Kidney tubule cell (primary cell): ENCODE measurements at places on chromosomes 4 and X.

GRCh38 chrX:40912576-40912975 is 172.7 kb upstream of the USP9X start:
- no peak for DNase-seq

GRCh38 chrX:77925764-77926163 is 15.3 kb downstream of the ATP7A start:
- DNase-seq, result no peak

DNA sequence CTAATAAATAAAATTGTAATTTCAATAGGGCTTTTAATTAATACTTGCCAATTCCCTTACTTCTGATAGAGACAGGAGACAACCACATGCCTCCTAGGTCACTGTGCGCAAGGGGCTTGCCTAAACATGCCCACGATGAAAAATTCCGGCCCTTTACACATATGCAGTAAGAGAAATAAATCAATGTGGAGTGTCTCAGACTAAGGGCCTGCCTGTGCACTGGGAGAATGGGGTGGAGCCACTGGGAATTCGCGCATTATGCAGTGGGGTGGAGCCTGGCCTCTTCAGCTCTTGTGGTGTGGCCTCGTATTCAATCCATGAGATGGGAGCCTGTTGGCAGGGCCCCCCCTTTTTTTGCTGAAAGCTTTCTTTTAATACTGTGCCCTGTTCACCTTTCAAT is 484.5 kb downstream of the PDGFC start:
- no peak for DNase-seq

DNA sequence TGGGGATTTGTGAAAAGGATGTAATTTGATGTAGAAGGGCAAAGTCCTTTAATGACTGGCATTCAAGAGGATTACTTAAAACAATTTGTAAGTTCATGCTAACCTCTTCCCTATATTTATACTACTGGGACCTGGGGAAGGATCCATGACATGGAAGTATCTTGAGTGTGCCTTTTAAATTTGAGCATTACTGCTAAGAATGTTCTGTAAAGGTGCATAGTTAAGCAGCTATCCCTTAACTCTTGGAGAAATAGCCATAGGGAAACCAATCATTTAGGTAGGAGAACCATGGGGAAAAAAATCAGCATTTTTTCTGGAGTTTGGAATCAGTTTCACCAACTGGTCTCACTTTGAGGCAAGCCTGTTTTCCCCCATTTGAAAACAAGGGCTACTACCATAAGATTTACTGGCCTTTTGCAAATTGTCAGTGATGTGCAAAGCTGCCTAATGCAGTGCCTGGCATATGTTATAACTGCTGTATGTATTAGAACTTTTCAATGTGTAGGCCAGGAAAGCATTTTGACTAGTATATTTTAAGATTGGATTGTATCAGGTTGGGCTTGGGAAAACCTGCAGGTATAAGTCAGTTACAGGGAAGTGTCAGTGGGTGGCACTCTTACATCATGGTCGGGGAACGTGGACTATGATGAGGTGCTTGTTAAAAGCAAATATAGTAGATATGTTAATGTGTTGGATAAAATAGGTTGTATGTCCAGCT is 72.1 kb downstream of the PRSS12 start:
- DNase-seq, result peak; percentile 78

DNA sequence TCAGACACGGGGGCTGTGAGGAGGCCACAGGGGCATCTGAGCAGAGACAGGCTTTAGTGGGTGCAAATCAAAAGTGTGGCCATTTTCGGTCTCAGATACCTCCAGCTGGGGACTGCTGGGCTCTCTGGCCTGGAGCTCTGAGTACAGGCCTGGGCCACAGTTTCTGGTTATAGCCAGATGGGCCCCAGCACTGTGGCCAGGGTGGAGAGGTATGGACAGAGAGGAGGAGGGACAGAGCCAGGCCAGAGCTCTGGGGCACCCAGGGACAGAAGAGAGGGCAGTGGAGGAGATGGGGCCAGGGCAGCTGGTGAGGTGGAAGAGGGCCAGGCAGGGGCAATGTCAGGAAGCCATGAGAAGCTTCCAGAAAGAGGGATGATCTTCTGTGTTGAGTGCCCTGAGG is 20.1 kb downstream of the CCNQ start:
- no peak for DNase-seq

GRCh38 chr4:77591532-77591931 is 14.1 kb upstream of the CXCL13 start:
- no peak for DNase-seq

DNA sequence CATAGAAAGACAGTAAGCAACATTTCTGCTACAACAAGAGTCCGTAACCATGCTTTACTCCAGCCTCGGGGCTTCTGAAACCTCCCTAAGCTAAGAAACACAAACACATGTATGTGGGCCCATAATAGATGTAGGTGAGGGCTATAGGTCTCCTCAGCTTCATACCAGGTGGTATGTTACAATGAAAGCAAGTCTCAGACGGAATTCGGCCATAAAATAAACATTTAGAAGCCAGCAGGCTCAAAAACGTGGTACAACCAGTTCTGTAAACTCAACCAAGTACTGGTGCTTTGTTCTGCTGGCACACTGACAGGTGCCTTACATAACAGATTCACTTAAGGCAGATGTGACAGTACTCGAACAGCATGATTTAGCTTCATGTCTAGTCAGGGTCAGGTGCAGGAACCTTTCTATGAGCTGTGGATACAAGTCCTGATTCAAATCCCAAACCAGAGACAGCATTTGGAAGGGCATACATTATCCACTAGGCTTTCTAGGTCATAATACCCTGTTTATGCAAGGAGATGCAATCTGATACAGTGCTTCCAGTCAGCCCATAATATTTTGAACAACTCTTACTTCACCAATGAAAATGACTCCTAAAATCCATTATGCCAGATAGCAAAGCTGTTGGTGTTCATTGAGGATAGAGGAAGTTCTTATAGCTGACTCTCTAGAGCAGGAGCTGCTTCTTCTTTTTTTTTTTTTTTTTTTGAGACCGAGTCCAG is 113.8 kb upstream of the ENPP6 start:
- no peak for DNase-seq

DNA sequence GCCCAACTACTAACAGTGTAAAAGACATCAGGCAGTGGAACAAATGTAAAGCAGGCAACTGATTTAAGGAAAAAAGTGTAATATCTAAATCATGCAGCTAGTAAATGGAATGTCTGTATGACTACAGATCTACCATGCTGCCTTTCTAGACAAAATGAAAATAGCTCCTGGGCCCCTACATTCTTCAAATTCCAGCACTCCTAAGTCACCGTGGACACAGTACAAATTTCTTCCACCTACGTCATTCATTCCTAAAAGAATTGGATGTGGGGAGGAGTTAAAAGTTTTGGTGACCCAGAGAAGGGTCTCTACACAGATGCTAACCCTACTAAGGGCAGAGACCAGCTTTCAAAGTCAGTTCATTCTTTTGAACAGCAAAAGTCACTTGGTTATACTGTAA is 137.2 kb upstream of the ARHGEF9 start:
- DNase-seq, result peak; percentile 67

DNA sequence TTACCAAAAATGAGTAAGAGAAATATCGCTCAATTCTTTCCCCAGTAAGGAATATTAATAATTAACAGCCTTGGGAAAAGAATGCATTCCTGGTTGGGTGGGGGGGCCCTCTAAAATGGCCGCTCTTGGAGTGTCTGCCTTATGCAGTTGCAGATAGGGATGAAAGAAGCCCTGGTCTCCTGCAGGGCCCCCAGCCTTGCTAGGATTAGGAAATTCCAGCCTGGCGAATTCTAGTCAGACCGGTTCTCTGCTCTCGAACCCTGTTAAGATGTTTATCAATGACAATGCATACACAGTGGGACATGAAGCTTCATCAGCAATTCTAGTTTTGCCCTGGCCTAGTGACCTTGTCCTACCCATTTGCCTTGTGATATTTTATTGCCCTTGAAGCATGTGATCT is 1047.7 kb upstream of the GRID2 start:
- peak; percentile 47 for DNase-seq

GRCh38 chr4:165052627-165053026 is 1.0 kb upstream of the TRIM75 start:
- DNase-seq, result no peak

DNA sequence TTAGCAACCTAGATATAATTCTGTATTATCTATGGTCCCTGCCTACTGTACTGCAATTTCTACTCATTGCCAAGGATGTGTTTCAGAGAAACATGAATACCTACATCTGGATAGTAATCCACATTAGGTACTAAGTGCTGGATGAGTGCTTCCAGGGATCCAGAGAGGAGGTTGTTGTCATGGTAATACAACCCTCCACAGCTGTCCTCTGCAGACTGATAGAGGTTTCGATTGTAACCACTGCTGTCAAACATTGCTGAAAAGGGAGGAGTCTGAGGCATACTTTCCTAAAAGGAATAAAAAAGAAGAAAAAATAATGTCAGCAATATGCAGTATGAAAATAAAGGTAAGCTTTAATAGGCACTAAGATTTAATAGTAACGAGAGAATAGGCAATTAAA is 12.5 kb downstream of the RASGEF1B start:
- DNase-seq, result no peak

GRCh38 chr4:176195184-176195978 is at the start of gene SPATA4:
TSS of gene SPATA4 (minus strand) at chr4:176195585. CDS start at chr4:176195562, 23 bp downstream.
- peak; percentile 95 for DNase-seq

- no peak for DNase-seq
Measured at GRCh38 chr4:75834772-75835154, 67.5 kb downstream of the PPEF2 start.

DNA sequence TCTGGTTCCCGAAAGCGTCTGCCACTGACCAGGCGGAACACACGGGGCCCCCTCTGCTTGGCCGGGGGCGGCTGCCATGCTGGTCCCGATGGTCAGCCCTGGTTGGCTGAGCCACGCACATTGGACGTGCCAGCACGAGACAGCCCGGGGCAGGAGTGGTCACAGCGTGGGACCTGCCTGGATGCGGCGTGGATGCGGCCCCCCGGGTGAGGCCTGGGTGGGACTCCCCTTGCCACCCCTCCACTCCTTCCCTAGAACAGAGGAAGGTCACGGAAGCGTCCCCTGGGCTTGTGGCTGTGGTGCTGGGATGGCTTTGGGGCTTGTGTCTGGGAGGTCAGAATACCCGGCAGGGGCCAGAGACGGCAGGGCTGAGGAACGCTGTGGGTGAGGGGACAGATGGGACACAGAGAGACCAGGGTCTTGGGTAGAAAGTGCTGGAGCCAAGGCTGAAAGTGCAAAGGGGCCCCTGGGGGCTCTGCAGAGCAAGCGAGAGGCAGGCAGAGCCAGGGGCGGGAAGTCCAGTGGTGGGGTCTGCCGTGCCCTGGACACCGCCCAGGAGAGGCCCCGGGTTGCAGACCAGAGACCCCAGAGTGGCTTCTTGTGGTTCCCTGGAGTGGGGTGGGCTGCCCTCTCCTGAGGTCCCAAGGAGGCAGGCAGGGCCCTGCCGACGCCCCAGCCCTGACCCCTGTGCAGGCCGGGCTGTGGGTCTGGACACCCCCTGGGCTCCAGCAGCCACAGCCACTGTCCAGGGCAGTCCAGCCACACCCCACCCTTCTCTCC is 8.6 kb upstream of the CPLX1 start:
- no peak for DNase-seq

DNA sequence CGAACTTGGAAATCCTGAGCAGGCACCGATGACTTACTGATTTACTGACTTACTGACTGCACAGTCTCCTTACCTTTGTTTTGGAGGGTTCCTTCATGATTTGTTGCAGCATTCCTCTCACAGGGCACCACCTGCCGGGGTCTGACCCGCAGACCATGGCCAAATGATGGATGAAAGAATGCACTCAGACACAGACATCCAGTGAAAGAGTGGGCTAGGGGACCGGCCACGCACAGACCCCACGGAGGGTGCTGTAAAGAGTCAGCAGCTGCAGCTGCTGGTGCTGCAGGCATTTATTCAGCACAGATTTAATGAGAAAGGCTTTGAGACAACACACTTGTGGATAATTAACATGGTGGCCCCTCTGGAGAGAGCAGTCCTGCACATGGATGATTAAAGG is 3.4 kb downstream of the MAGEB5 start:
- DNase-seq, result no peak

- DNase-seq, result no peak
Measured at GRCh38 chrX:120301960-120302359, 9.3 kb downstream of the TMEM255A start.

DNA sequence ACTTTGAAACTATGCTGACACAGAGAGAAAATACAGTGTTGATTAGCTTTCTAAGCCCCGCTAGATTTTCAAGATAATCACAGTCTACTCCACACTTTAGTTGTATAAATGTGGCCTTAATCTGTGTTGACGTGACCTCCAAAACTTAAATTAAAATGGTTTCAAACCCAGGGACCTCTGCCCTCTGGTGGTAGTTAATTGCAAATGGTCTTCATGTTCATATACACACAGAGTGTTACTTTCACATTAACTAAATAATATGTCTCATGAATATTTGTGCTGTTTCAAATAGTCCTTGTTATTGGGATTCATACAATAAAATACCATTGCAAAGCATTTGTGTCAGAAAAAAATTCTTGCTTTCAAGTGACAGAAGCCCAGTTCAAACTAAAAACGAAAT is 64.3 kb downstream of the TASL start:
- DNase-seq, result peak; percentile 20

DNA sequence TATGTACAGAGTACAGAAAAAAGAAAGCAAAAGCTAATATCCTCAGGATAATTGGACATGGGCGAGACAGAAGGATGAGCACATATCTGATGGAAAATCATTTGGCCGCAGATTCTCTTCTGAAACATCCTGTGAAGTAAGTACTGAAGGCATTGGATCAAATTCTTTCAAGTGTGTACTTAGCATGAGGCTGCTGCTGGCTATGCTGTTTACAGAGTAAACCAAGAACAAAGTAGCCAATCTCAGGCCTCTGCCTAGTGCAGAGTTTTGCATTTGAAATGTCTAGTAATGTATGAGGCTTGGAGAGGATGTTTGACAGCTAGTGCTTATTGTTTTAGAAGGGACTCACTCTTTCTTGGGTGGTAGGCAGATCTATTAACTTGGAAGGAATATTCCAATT is 128.5 kb downstream of the MAGEC2 start:
- no peak for DNase-seq

DNA sequence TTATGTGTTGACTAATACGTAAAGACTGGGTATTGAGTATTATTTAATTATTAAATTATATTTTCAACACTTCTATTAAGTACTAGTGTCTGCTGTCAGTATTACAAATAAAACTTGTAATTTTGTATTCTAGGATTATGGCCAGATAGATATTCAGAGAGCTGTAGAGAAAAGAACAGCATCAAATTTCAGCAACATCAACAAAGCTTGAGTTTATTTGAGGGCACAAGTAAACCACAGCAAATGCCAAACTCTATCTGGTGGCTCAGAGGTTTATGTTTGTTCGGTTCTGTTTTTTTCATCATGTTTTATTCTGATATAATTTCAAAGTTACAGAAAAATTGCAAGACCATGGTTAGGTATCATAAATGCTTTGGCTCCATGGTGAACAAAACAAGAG is 1530.5 kb downstream of the PCDH18 start:
- no peak for DNase-seq

DNA sequence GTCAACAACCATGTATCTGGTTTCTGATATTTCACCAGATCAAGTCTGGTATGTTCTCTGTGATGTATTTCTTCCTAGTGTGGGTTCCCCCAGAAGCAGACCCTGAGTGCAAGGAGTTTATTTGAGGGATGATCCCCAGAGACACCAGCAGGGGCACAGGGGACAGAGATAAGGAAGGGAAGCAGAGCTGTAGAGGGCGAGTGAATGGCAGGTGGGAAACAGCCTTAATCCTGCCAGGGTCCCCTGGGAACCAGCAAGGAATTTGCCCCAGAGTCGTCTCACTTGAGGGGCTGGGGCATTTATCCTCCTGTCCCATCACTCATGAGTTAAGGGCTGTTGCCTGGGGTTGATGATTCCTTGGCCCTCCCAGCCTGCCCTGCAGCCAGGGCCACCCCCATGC is 206.4 kb upstream of the BCOR start:
- no peak for DNase-seq

- peak; percentile 51 for DNase-seq
Measured at GRCh38 chrX:132216806-132217202, 2.4 kb downstream of the RAP2C start.

GRCh38 chrX:117510453-117510852 is 606.2 kb downstream of the KLHL13 start:
- peak; percentile 13 for DNase-seq
